ENCODE measurements at places on chromosomes 5 and 9.

- DNase-seq: no peak
Measured at GRCh38 chr9:93447655-93448054, 3.8 kb upstream of the FAM120A start.

DNA sequence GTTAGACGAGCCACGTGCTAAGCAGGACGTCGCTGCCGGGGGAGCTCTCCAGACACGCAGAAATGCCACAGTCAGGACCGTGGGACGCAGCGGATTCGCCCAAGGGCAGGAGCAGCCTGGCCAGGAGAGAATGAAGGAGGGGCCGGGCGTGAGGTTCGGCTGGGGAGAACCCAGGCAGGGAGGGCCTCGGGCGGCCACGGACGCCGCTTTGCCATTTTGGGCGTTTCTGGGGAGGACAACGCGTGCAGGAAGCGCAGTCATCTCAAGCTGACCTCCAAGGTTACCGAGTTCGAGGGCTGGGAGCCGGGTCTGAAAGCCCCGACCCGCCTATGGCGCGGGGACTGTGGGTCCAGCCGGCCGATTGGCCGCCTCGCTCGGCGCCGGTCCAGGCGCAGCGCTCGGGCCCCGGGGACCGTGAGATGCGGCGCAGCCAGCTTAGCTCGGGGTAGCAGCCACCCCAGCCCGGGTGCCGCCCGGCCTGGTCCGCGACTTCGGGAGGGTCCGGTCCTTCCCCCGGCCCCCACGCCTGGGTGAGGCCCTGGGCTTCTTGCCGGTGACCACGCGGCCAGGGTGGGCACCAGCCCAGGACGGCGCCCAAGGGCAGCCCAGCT is 760 bp upstream of the MAN1B1 start:
- no peak for DNase-seq

DNA sequence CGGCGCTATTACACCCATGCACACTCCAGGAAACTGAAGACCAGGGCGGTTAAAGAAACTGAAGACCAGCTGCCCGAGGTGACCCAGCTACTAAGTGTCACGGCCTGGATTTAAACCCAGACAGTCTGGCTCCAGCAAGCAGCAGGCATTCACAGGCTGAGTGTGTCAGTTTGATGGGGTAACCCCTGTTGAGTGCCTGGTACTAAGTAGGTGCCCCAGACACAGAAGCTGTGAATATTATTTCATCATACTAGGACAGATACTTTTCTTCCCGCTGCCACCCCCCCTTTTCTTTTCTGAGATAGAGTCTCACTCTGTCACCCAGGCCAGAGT is 7.3 kb downstream of the ENG start:
- DNase-seq: no peak

- DNase-seq: no peak
Measured at GRCh38 chr9:37342895-37343294, 79.6 kb upstream of the GRHPR start.
